HepG2 (cell line): ENCODE measurements at places on chromosomes 2 and 18.

DNA sequence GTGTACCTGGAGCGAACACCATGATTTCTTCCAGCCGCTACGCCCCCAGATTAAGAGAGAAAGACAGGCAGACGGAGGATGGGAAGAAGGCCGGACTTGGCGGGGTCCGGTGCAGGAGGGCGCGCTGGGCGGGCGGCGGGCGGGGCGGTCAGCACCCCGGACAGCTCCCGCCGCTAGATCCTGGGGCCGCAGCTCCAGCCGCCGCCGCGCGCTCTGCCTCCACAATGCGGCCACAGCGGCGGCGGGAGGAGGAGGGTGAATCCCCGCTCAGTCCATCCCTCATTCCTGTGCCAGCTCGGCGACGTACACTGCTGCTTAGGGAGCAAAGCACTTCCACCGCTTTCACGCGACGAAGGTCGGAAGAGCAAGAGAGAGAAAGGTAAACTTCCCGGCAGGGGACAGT, at the start of gene AKAIN1:
Gene AKAIN1 (minus strand): TSS at position 226 of the 403 bp plus-strand sequence. CDS start 204 bp downstream, at position 22.
- DNase-seq: peak; percentile 1

DNA sequence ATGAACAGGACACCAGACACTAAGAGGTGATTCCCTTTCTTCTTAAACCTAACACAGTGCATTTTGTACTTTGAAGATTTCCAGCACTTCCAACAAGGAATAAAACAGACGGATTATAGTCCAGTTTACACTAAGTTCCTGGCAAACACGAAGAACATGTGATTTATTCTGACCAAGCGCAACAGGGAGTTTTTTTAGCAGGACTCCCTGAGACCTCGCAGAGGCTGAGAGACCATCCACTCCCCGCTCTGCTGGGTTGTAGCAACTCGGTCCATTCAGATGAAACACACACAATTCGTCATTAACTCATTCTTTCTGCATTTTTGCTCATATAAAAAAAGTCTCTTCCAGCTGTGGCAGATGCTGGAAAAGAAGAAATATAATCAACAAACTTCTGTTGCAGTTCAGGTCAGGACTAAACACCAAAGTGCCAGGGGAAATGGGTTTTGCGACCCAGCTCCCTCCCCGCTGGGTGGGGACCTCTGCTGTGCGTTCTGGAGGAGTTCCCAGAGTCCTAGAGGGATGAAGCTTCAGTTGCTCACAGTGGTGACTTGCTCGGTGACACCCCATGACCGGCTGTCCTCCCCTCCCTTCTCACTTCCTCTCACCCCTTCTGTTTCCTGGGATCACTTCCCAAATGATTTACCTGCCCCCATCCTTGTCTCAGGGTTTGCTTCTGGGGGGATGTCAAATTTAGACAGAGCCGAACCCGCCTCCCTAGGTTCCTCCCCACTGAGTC, 52.5 kb downstream of the KCNF1 start:
- no peak for DNase-seq

DNA sequence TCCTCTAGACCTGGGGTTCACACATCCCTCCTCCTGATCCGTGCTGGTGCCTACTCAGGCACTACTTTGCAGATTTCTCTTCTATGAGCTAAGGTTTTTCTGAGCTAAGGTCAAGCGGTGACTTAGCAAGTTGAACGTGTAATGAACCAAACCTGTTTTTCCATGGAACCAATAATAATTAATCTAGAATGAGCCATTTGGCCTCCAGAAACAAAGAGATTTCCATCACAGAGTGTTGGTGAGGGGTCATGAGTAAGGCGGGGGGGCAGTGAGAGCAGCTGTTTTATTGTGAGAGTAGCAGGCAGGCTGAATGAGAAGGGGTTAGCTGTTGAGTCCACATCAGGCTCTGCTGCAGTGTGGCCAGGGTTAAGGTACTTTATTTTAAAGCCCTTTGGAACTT, 112.0 kb upstream of the FOSL2 start:
- DNase-seq: no peak

- DNase-seq: no peak
Measured at GRCh38 chr2:23632386-23632785, 247.4 kb downstream of the KLHL29 start.

DNA sequence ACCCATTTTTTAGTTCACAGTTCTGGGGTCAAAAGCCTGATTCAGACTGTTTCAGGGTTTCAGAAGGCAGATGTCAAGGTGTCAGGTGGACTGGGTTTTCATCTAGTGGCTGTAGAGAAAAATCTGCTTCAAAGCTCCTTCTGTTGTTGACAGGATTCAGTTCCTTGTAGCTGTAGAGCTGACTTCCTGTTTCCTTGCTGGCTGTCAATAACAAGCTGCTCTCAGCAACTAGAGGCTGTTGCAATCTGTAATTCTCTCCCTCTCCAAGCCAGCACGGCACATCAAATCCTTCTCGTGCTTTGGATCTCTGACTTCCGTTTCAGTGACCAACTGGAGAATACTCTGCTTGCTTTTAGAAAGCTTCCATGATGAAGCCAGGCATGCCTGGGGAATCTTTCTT, 179.4 kb downstream of the DOK6 start:
- peak; percentile 1 for DNase-seq

DNA sequence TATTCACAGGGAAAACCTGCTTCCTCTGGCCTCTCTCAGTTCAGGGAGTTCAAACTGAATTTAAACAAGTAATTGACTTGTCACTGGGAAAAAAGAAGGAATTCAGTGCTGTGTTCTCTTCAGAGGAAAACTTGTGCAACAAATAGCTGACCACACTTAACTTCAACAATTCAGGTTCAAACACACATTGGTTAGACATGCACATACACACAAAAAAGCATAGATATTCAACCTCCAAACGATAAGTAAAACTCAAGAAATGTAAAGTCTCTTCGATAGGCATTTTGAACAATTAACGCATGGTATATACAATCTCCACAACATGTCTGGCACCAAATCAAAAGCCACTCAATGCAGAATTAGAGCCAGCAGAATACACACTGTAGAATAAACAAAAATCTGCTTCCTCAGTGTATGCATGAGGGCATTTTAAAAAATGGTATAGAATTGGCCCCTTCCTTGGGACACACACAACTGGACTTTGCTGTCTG, 269.0 kb downstream of the TCF4 start:
- DNase-seq: no peak

GRCh38 chr2:180647221-180647620, 333.2 kb upstream of the UBE2E3 start:
- DNase-seq: no peak

- DNase-seq: no peak
Measured at GRCh38 chr2:230327418-230328154, 593 bp downstream of the SP140L start.

- DNase-seq: peak; percentile 33
Measured at GRCh38 chr2:29245742-29246382, 130.6 kb downstream of the CLIP4 start.

GRCh38 chr2:3396920-3397559, 17.5 kb downstream of the TRAPPC12 start:
- no peak for DNase-seq

- DNase-seq: no peak
Measured at GRCh38 chr2:59959944-59960343, 593.5 kb downstream of the BCL11A start.

- DNase-seq: no peak
Measured at GRCh38 chr18:74069178-74070050, 78.2 kb downstream of the FBXO15 start.

GRCh38 chr2:147473075-147473474, 371.8 kb upstream of the ACVR2A start:
- no peak for DNase-seq

DNA sequence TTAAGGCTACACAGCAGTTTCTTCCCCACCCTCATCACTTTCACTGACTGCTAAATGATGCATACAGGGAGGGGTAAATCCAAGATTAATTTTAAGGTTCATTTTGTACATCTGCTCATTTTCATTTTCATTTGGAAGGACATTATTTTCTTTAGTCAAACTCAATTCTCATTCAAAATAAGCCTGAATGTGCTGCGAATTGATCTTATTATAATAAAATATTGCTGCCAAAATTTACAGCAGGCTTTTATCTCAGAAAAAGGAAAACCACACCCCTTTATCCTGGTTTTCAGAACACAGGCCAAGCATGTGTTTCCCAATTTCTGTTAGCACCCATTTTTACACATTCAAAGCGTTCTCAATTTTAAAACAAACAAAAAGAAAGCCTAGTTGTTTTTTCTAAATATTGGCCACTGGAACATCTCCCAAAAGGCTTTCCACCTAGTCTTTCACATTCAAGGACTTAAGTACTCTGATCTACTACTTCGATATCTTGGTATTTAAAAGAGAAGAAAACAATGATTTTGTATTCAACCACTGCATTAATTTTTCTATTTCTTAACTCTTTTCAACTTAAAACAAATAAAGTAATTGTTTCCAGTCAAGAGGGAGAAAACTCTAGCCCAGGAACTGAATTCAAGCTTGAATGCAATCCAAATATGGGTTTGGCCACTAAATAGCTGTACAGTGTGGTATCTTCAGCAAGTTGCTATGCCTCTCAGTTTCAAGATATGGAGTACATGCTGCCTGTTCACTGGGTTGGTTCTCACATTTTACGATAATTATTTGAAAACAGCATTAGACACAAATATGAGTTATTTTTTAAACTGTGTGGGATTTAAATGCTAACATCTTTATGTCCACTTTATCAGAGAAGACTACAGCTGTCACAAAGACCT, 52.5 kb downstream of the CDH2 start:
- DNase-seq: no peak

- no peak for DNase-seq
Measured at GRCh38 chr18:38174594-38174993, 609.0 kb upstream of the CELF4 start.

GRCh38 chr2:159521272-159521671, 95.1 kb downstream of the BAZ2B start:
- DNase-seq: no peak

DNA sequence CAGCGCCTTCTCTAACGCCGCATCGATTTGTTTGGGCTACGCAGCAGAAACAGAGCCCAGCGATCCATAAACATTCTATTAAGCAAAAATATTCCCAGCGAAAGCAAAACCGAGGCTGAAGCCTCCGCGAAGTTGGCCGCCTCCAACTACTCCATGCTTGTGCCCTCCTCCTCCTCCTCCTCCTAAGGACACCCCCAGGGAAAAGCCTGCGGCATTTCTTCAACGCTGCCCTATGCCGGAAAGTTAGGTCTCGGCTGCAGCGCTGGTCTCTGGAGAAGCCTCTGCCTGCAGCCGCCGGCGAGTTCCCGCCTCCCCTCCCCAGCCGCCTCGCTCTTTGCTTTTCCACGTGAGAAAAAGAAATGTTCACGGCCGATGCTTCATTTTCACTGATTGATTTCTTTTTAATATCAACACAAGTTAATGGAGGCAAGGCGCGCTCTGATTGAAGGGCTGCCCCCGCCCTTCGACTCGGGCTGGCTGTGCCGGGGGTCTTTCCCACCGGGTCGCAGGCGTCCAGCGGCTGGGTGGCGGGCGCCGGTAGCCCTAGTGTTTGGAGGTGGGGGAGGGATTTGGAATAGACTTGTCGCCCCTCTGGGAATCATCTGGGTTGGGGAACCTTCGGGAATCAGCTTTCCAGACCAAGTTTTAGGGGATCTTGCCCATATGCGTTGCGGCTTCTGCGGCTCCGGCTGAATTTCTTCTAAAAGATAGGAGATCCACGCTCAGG, 3.9 kb downstream of the NRP2 start:
- no peak for DNase-seq

DNA sequence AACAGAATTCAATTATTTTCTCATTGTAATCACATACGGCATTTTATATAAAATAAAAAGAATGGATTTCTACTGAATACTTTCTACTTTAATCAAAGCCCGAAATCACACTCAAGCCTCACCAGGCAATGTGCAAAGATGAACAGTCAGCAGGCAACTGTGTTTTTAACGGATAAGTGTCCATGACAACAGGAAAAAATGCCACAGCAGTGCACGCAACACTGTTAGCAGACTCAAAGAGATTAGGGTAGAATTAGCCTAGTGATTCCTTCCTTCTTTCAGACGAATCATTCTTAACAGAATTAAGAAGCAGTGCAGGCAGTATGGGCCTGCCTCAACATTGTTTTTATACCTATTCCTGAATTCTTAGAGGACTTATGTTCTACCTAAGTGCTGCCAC, 135.6 kb downstream of the CDH2 start:
- DNase-seq: no peak

DNA sequence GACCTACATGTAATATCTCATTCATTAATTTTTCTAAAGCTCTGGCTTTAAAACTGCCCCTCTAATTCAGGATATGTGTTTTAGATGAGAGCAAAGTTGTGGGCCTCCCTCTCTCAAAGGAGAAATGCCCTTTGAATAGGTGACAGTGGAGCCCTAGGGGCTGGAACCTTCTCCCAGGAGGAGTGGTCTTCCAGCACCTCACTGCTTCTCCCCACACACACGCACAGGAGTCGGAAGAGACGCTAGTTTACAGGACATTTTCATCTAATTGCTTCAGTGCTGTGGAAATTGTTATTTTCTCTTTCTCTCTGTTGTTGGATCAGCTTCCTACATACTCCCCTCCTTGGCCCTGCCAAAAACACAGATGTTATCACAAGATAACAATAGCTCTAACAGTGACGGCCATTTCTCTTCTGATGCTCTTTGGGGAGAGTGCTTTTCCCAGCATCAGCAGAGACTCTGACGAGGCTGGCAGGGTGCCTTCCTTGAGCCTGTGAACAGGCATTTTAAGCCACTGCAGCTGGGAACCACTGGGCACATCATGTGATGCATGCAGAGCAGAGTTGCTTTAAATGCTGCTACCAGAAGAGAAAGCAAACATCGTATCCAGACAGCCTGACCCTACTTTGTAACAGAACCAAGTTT, 209.4 kb upstream of the SP5 start:
- no peak for DNase-seq

- no peak for DNase-seq
Measured at GRCh38 chr2:148594216-148594615, 50.3 kb upstream of the EPC2 start.

- DNase-seq: no peak
Measured at GRCh38 chr2:174753038-174753633, 11.1 kb downstream of the CHRNA1 start.

- no peak for DNase-seq
Measured at GRCh38 chr2:63662028-63662804, 73.5 kb downstream of the MDH1 start.
